ENCODE measurements at places on chromosomes 11 and 22. TPM values are rescaled to one million over a fixed set of nuclear protein-coding genes. Genes with fewer than 3 reads are reported as not detected.
A peak's percentile ranks its signal among the peaks of the same experiment; 100 is the strongest.

Gene SLC25A18
- total RNA-seq: 3.9 TPM

Gene CFAP300
- 2.9 TPM for total RNA-seq

Gene PLAAT4
- total RNA-seq: 41.3 TPM

- DNase-seq: peak; percentile 48
Observed at GRCh38 chr11:22163394-22163797, 29.5 kb upstream of the ANO5 start.

Gene SGSM1
- total RNA-seq: 3.5 TPM

Gene AHNAK
- 897 TPM for total RNA-seq

- no peak for DNase-seq
Observed at GRCh38 chr11:13223112-13223511, 54.5 kb upstream of the BMAL1 start.

Data from sigmoid colon (tissue), 7 donors.